ENCODE measurements at places on chromosomes 5 and 9.

DNA sequence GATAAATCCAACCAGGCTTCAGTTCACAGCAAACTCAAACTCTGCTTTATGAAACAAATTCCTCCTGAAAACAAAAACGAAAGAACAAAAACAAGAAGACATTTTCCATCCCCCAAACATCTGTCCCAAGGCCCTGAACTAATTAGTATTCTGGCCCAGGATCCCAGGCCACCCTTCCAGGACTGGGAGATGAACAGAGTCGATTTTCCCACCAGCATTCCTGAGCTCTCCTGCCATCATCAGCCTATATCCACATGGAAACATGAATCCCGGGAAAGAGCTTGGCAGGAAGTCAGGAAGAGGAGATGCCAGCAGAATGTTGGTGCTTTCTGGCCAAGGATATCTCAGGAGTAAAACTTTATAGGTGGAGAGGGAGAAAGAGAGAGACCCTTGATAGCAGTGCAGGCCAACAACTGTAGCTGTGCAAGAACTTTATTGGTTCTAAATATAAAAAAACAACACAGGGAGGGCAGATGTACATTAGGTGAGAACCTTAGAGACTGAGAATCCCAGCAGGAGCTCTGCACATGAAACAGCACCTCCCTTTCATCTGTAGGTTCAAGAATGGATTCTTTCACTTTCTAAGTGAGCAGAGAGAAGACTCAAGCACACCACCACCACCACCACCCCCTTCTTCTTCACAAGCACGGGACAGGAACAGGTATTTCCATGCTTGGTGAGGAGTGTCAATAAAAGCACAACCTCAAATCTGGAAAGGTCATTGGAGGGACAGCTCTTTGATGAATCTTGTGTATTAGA is 190.7 kb upstream of the TAS2R1 start:
- peak; percentile 11 for DNase-seq

GRCh38 chr9:2839040-2839439 is 4.9 kb downstream of the PUM3 start:
- DNase-seq = peak; percentile 9

GRCh38 chr9:24071716-24072115 is 245.7 kb upstream of the ELAVL2 start:
- DNase-seq = no peak

GRCh38 chr5:147140558-147140957 is 94.3 kb upstream of the STK32A start:
- DNase-seq = no peak

DNA sequence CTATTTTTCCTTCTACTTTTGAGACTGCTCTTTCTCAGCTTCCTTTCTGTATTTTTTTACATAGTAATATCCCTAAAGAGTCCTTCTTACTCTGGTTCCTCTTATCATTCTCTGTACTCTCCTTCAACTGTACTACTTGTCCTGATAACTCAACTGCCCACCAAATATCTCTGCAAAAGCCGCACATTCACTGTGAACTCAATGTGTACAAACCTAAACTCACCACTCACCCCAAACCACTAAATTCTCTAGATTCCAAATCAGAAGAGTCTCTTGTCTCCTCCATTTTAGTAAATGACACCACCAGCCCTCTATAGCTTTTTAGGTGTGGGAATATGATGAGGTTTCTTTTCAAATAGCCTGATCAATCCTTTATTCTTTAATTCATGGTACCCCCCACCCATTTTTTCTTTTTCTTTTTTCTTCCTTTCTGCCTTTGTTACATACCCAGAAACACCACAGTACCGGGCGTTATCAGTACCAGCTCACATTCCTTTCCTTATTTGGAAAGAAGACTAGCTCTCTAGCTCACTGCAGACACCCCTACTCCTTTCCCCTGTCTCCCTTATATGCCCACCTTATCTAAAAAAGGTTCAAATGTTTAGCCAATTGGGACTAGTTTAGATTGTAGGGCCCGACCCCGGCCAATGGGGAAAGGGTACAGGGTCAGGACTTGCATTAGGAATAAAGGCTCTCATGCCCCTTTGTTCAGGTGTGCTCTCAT is 63.1 kb upstream of the RANBP6 start:
- DNase-seq = no peak

DNA sequence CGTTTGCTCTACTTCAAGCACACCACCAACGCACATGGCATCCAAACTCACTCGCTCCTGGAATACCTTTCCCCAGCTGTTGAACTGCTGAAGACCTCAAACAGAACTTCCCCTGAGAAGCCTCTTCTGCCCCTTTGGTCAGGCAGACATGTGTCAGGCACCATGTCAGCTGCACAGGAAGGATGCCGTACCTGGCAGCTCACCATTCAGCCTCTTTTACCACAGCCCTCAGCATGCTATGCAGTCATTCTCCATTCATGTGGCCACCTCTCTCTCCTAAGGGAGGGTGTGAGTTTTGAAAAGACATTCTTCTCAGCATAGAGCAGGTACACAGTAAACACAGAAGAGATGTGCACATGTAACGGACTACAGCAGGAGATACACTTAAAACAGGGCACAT is 14.2 kb downstream of the IL4 start:
- no peak for DNase-seq

GRCh38 chr9:19551124-19551929 is 142.5 kb downstream of the ACER2 start:
- no peak for DNase-seq

GRCh38 chr5:124056991-124057723 is 545.2 kb downstream of the CSNK1G3 start:
- DNase-seq = no peak

GRCh38 chr5:95779611-95780010 is 42.9 kb downstream of the GLRX start:
- peak; percentile 32 for DNase-seq

GRCh38 chr5:109874108-109874507 is 184.4 kb downstream of the MAN2A1 start:
- no peak for DNase-seq

GRCh38 chr5:122352331-122352730 is 40.3 kb downstream of the SNCAIP start:
- peak; percentile 51 for DNase-seq

DNA sequence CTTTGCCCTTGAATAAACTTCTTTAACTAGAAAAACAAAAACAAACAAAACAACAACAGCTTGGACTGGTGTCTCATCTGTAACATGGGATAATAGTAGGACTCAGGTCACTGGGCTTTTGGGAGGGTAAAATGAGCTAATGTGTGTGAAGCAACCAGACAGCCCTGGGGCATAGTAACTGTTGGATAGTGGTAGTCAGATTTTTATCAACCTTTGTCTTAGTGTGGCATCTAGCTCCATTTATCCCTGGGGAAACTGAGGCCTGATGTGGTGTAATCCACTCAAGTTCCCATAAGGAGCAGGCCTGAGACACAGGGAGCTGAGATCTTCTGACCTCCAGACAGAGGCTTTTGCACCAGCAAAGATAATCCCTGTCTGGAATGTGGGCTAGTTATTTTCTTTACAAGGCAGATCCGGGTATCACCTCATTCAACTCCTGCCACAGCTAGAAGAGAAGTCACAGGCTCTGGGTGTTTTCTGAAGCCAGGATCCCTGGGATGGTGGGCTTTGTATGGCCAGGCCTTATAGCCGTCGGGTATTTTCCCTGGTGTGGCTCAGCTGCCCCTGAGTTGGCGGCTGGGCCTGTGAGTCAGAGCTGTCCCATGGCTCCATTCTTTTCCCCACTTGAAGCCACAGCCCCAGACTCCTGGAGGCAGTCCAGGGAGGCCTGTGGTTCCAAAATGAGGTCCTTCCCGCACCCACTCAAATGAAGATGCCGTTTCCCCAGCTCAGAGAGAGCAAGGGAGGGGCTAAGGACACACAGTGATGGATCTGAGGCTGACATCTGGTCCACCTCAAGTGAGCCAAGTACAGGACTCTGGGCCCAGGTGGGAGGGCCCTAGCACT is 26.1 kb upstream of the CSF1R start:
- DNase-seq = peak; percentile 83

DNA sequence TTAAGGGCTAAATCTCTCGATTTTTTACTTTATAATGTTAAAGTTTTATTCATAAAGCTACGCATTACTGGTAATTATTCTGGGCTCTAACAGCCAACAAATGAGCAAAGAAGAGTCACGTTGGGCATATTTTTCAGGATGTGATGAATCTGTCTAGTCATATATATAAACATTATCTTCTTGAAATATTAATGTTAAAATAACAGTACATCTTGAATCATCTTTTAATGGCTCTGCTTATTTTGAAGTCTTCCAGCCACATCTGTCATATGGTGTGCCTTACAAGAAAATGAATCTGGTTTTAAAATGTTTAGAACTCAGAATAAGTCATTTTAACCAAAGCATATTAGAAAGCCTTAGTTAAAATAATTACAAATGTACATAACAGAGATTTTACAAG is 96.9 kb downstream of the CWC27 start:
- no peak for DNase-seq

DNA sequence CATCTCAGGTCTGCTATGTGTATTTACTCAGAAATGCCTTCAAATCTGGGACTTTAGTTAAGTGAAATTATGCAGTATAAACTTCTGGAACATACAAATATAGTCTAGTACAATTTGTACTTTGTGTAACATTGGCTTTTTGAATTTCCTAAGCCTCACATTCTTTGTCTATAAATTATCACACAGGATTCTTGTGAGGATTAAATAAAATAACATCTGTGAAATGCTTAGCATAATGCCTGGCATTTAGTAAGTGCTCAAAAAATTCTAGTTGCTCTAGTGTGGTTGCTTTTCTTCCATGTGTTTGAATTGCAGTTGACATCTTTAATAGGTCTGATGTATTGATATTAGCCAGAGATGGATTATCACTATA is 2.6 kb downstream of the HMMR start:
- peak; percentile 45 for DNase-seq

GRCh38 chr5:51380603-51381207 is 2.5 kb upstream of the ISL1 start:
- DNase-seq = no peak

DNA sequence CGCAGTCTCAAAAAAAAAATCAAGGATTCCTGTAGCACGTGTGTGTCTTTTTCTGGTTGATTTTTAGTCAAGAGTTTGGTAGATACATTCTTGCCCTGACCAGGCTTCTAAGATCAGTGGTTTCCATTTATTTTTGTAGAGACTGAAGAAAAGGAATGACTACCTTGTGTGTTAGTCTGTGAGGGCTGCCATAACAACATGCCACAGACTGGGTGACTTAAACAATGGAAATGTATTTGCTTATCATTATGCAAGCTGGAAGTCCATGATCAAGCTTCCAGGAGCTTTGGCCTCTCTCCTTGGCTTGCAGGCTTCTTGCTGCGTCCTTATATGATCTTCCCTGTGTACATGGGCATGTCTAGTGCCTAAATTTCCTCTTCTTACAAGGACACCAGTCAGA is 127.0 kb downstream of the CCDC192 start:
- DNase-seq = no peak

DNA sequence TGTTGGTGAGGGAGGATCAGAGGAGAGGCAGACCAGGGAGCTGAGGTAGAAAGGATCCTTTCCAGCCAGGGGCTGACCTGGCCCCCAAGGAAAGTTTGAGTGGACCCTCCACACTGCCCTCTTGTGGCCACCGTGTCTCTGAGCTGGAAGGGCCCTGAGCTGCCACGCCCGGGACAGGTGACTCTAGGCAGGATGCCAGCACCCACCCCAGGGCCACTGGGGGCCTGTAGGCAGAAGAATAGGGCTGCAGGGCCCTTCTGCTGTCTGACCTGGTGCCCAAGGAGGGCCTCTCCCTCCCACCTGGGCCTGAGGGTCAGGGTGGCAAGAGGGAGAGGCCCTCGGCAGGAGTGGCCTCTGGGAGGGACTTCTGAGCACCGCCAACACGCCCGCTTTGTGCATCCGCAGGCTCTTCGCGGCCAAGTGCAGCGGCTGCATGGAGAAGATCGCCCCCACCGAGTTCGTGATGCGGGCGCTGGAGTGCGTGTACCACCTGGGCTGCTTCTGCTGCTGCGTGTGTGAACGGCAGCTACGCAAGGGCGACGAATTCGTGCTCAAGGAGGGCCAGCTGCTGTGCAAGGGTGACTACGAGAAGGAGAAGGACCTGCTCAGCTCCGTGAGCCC is 76.8 kb downstream of the LMX1B start:
- no peak for DNase-seq

GRCh38 chr5:157575381-157576020 is at the start of gene ADAM19:
TSS of gene ADAM19 (minus strand) at chr5:157575775. CDS start at chr5:157575696, 79 bp downstream.
- DNase-seq = no peak

- DNase-seq = no peak
These were observed 6.9 kb upstream of the ATP6V1G1 start for GRCh38 chr9:114580609-114581193.

- no peak for DNase-seq
These were observed 8.4 kb upstream of the OSMR start for GRCh38 chr5:38837416-38837815.

- DNase-seq = peak; percentile 58
These were observed 1.2 kb downstream of the CDKN2B-AS1 start for GRCh38 chr9:21995666-21996398.

GRCh38 chr5:139226131-139226530 is 28.0 kb upstream of the SIL1 start:
- DNase-seq = no peak

- DNase-seq = no peak
These were observed 205.5 kb downstream of the CACNA1B start for GRCh38 chr9:138082918-138083636.

DNA sequence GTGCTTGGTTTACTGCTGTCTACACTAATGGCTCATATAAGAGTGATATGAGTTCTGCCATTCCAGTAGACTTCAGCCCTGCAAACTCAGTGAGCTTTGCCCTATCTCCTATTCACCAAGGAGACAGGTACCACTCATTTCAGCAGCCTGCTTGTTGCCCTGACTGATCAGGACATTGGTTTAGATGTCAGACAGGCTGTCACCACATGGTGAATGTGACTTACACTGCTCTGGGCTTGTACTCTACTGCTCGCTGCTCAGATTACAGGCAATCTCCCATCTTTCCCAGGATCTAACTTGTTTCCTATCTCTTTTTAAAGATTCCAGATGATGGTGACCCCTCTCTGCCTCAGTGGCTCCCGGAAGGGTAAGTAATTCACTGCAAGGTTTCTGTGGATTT is 123.3 kb upstream of the RUSC2 start:
- no peak for DNase-seq

DNA sequence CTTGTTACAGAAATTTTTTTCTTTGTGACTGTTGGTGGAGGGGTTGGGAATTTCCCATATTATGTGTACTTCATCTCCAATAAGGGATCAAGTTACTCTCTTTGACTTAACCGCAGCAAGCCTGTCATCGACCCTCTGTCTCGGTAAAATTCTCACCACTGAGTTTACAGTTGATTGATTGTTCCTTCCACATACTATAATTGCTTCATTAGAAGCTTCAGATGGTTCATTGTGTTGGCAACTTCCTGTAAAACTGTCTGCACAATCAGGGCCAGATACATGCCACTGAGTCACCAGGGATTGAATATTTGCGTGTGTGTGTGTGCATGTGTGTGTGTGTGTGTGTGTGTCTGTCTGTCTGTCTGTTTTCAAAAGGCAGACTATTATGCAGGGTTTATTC is 176.6 kb downstream of the ZNF462 start:
- peak; percentile 5 for DNase-seq

All from fibroblast of gingiva (primary cell).